ENCODE measurements at places on chromosomes 7 and 10.

GRCh38 chr7:7237201-7237977, 55.0 kb downstream of the C1GALT1 start:
- DNase-seq = no peak

DNA sequence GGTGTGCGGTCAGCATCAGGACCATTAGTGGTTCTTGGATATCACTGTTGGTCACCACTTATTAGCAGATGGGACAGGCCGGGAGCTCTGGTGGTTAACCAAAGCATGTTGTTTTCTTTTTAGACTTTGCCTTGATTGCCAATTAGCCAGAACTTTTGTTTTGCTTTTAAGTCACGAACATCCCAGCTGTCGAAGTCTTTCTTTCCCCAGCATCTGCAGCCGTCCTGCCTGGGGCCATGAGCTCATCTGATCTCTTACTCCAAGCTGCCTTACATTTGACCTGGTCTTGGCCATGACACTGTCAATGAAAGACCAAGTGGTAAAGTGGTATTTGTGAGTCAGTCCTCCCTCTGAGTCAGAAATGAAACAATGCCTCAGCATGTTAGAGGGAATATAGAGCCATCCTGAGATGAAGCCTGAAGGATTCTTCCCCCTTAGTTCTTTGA, 53.9 kb upstream of the CREB5 start:
- no peak for DNase-seq

- DNase-seq = no peak
Measured at GRCh38 chr7:45039106-45039505, 39.1 kb downstream of the CCM2 start.

- DNase-seq = no peak
Measured at GRCh38 chr7:49848211-49848841, 74.9 kb downstream of the VWC2 start.

GRCh38 chr10:31034098-31034909, 2.6 kb upstream of the ZNF438 start:
- DNase-seq = no peak

DNA sequence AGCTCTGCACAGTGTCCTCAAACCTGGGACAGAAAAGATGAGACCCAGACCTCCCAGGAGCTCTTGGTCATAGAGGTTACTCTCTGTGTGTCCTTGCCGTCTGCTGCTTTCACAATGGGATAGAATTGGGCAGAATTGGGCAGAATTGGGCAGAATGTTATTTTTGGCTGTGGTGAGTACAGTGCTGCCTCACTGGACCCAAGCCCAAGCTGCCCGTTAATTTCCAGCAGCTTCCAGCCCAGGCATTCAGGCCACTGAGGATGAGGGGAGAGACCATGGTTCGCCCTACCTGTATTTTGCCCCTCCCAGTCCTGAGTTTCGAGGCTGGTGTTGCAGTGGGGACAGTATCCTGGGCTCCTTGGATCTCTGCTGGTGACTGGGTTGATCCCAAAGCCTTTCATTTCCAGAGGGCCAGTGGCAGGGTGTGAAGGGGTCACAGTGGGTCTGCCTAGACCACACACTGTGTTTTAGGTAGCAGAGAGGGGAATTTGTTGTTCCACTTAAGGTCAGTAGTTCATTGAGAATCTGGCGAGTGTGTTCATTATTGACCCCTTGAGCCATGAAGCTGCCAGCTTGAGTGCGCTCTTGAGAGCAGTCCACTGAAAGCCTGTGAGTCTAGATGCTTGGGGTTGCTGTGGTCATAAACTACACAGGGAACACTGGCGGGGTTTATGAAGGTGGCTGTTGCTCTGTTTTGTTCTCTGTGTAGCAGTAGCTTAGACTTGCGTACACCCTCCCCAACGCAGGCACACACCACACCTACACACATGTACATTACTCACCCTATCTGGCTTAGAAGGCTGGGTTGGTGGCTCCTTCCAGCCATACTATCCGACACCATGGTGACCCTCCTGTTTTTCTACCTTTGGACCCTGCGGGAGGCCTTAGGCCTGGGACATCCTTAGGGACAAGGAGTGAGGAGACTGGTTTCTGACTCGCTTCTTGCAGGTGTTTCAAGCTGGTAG, 23.5 kb downstream of the NACAD start:
- DNase-seq = no peak

DNA sequence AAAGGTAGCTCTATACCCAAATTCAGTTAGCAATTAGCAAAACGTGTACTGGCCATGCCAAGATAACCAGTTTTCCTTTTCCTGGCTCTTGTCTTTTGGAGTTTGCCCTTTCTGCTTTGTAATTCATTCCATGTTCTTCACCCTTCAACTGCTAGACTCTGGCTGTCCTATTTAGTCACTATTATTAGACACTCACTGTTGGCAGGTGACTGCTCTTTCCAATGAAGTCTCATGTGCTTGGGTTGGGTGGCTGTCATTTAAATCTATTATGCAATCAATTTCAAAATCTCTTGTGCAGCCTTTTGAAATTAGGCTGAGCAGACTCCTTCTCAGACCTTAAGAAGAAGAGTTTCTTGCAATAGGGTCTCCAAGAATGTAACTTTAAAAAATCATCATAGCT, 266.5 kb downstream of the GPR158 start:
- DNase-seq = no peak

DNA sequence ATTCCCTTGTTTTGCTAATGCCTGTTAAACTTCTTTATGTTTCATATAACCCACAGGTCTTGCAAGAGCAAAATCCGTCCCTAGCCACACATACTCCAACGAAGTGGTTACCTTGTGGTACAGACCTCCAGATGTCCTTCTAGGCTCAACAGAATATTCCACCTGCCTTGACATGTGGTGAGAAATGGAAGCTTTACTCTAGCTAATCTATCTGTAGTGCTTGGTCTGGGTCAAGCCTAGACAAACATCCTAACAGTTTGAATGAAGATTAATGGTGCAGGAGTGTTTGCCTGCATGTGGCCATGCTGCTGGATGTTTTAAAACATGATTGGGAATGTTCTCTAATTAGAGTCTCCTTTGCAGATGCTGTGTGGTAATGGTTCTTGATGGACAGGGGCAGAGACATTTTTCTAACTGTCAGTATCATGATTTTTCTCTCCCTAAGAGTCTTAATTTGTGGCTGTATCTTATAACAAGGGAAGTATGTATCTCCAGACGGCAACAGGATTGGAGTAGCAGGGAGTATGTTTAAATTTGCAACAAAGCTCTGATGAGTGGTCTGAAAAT, 308.5 kb upstream of the FZD1 start:
- DNase-seq = no peak

- DNase-seq = no peak
Measured at GRCh38 chr10:63766745-63767137, 245.5 kb downstream of the REEP3 start.

GRCh38 chr10:75959209-75959608, 527.8 kb downstream of the LRMDA start:
- DNase-seq = no peak

DNA sequence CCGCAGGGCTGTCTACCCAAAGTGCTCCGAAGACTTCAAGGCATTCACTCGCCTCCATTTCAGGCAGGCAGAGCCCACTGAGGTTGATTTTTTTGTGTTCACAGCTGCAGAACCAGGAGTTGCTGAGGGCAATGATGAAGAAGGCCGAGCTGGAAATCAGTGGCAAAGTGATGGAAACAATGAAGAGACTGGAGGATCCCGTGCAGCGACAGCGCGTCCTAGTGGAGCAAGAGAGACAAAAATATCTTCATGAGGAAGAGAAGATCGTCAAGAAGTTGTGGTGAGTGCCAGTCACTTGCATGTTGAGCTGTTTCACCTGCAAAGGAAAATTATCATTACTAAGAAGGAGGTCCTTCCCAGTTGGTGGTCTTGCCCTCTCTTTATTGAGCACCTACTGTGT, 210.5 kb downstream of the ARHGAP21 start:
- DNase-seq = no peak

DNA sequence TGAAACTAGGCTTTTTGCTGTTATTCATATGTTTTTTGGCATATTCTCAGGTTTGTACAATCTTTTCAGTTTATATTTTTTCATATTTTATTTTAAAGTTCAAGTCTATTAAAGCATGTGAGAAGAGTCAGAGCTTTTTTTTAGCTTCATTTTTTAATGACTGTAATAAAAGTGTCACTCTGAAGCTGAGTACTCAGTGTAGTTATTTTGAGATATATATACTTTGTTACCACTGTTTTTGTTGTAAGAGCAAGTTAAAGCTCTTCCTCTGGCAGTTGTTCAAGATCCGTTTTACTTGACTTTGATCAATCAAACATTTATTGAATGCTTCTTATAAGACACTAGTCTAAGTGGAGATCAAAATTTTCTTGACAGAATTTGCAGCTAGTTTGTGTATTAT, 37.5 kb downstream of the CASD1 start:
- no peak for DNase-seq

GRCh38 chr10:128739930-128740329, 613.7 kb upstream of the MKI67 start:
- no peak for DNase-seq

DNA sequence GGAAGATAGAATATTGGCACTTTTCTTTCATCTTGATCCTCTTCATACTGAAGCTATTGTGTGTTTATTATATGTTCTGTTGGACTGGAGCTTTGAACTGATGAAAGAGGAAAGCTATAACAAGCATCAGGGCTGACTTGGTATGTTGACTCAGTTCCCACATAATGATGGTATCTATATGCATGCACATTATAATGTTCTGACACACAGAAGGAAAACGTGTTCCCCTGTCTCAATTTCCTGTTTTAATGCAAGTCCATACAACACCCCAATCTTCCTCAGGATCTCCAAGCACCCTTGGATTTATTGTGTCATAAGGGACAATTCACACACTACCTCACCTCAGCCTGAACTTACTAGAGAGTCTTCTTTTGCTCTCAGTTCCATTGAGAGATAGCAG, 8.3 kb upstream of the WASL start:
- no peak for DNase-seq

DNA sequence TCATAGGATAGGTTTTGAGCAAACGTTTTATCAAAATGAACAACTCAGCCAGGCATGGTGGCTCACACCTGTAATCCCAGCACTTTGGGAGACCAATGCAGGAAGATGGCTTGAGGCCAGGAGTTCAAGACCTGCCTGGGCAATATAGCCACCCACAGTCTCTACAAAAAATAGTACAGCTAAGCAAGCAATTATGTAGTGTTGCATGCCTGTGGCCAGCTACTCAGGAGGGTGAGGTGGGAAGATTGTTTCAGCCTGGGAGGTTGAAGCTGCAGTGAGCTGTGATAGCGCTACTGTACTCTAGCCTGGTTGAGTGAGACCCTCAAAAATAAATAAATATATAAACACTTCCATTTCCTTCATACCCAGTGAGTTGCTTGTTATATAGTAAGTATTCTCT, 67.1 kb downstream of the LSMEM1 start:
- DNase-seq = no peak

DNA sequence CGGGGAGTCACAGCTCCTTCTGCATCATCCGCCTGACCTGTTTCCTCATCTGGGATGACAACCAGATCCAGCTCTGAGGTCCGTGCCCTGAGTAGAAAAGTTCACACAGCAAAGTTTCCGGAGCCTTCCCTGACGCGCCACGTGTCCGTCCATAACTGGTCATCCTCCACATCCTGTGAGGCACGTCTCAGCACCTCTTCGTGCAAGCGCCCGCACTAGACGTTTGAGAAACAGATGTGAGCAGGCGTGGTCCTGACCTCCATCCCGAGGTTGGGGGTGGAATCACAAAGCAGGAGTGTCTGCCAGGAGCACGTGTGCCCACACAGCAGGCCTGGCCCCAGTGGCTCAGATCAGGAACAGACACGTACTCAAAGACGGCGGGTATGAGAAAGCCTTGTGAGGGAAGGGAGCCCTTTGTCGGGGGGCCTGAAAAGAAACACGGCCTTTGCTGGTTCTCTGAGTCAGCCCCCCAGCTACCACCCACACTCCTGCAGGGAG, 520.8 kb downstream of the DNAJB6 start:
- DNase-seq = no peak

DNA sequence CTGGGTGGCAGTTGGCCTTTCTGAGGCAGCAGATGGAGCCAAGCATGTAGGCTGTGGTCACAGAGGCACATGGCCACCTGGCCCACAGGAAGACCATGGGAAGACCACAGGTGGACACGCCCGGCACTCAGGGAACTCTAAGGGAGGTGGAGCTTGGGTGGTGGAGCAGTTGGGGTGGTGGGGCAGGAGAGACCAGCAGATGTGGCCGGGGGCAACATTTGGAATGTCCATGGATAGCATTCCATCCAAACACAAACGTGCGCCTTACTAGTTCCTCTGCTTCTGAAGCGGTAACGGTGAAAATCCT, 290.9 kb downstream of the PTPRN2 start:
- no peak for DNase-seq

GRCh38 chr10:116878123-116878522, 28.8 kb downstream of the ENO4 start:
- DNase-seq = no peak

- no peak for DNase-seq
Measured at GRCh38 chr7:147071536-147071935, 954.9 kb downstream of the CNTNAP2 start.

DNA sequence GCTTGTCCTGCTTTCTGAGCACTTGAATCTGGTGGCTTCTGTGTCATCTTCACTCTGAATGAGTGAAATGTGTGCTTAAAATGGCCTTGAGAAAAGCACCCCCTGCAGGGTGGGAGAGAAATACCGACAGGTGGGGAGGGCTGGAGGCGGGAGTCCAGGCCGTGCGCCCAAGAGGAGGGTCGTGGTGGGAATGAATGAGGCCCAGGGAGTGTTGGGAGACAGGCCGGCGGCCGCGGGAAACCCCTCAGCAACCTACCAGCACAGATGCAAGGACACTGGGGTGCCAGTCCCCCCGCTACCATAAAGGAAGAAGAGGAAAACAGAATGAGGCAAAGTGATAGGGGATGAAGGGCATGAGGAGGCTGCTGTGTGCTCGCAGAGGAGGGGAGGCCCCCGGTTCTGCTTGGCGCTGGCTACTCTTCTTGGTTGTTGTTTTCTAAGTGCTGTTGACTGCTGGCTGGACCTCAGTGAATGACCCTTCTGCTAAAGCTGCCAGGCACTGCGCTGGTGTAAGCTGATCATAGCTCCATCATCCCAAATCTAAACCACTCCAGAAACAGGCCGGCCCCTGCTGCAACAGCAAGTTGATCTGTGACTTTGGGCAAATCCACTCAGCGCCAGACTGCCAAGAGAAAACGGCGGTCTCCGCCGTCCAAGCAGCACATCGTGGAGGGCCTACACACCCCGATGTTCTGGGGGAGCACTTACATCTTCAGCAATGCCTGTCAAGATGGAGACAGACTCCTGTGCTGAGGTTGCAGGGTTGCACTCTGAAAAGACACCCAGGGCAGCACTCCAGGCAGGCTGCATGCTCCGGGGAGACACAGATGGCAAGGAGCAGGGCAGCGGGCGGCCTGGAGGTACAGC, 378.5 kb downstream of the DNAJB6 start:
- no peak for DNase-seq

GRCh38 chr10:104339469-104340110, 1.3 kb upstream of the ITPRIP start:
- no peak for DNase-seq

GRCh38 chr7:130719541-130719940, 14.5 kb downstream of the KLF14 start:
- DNase-seq = no peak

GRCh38 chr7:70334295-70334694, 736.0 kb downstream of the AUTS2 start:
- DNase-seq = no peak

GRCh38 chr7:45662540-45663166, 88.5 kb downstream of the ADCY1 start:
- DNase-seq = no peak
